ENCODE measurements at places on chromosomes 2 and 18. TPM values are rescaled to one million over a fixed set of nuclear protein-coding genes. Genes with fewer than 3 reads are reported as not detected.

DYNAP gene
- total RNA-seq = not detected

KCNIP3 gene
- not detected for total RNA-seq

DNA sequence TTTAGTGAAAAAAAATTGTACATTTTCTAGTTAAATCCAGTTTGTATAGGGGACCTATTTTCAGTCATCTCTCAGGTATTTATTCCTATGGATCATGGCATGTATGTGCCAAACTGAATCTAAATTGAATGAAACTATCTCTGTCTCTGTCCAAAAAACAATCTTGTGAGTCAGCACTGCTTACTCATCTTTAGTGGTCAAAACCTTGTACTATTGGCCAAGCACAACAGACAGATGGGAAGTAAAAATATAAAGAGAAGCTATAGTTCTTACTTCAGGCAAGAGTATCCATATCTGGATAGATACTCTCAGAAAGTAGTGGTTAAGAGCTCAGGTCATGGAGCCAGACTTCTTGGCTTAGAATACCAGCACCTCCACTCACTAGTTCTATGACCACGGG is 76.0 kb upstream of the KLHL14 start:
- no peak for DNase-seq

CCBE1 gene
- total RNA-seq = not detected

GRCh38 chr2:18484625-18485024 is 75.8 kb downstream of the RDH14 start:
- no peak for DNase-seq
